ENCODE measurements at places on chromosomes 12 and 14. TPM values are rescaled to one million over a fixed set of nuclear protein-coding genes. Genes with fewer than 3 reads are reported as not detected.

The RPS6KL1 gene
- 3.3 TPM for polyA plus RNA-seq

The XPOT gene
- 18.2 TPM for polyA plus RNA-seq

The GUCY2C gene
- 3.0 TPM for polyA plus RNA-seq

DNA sequence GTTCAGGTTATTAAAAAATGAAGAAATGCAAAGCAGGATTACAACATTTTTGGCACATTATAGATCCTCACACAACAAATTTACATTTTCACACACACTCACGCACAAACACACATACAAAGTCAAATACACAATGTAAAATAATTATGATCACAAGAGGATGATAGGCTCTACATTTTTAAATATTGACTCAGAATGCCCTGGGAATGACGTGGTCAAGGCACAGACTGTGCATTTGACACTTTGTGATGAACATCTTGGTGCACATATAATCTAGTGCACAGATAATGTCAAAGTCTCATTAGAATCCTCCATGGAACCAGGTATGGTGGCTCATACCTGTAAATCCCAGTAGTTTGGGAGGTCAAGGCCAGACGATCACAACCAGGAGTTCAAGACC lies 49.4 kb downstream of the DPF3 start:
- no peak overlapping the region for H3K27ac ChIP-seq
- DNase-seq, result no peak
- no peaks in the 10 kb centered on the region for H3K36me3 ChIP-seq
- H3K27me3 ChIP-seq, result no peaks in the 10 kb centered on the region
- H3K4me1 ChIP-seq, result no peaks in the 10 kb centered on the region
- H3K4me3 ChIP-seq, result no peak overlapping the region

The NGB gene
- polyA plus RNA-seq, result not detected

The OTX2 gene
- polyA plus RNA-seq, result not detected

The STON2 gene
- polyA plus RNA-seq, result 2.3 TPM

DNA sequence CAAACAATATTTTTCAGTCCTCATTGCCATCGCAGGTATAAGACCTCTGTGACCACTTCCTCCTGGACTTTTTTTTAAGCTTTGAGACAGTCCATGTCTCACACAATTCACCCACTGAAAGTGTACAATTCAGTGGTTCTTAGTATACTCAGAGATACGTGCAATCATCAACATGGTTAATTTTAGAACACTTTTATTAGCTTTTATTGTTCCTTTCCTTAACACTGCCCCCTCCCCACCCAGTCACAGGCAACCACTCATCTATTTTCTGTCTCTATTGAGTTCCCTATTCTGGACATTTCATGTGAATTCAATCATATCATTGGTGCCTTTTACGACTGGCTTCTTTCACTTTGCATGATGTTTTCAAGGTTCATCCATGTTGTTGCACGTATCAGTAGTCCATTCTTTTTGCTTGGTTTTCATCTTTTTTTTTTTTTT lies 16.2 kb downstream of the NCKAP5L start:
- no peaks in the 10 kb centered on the region for H3K4me1 ChIP-seq
- H3K27me3 ChIP-seq, result no peaks in the 10 kb centered on the region
- H3K27ac ChIP-seq, result no peak overlapping the region
- DNase-seq, result no peak

GRCh38 chr14:100393906-100394732 lies 71.0 kb downstream of the SLC25A47 start:
- H3K4me1 ChIP-seq, result no peaks in the 10 kb centered on the region
- H3K36me3 ChIP-seq, result no peaks in the 10 kb centered on the region
- H3K4me3 ChIP-seq, result no peak overlapping the region
- no peak for DNase-seq

GRCh38 chr14:73862480-73862879 lies 10.8 kb downstream of the PTGR2 start:
- H3K36me3 ChIP-seq, result no peaks in the 10 kb centered on the region
- no peak overlapping the region for H3K27ac ChIP-seq
- no peak for DNase-seq

The MIPOL1 gene
- 3.4 TPM for polyA plus RNA-seq

DNA sequence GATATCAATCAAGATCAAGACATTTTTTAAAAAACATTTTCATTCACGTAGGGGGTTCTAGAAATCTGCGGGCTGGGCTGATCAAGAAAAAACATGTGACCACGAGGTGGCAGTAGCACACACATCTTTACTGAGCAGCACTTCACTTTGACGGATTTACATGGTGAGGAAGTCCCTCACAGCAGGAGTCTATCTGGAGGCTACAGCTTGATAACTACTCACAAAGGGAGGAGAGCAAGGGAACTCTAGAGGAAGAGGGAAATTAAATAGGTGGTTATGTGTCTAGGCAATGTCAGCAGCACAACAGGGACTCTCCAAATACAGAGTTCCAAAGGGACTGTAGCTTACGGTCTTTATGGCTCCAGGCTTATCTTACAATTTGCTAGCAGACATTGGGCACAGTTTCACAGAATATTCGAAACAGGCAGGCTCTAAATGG lies 248.1 kb downstream of the DPY19L2 start:
- H3K4me3 ChIP-seq, result no peak overlapping the region
- no peak for DNase-seq
- H3K4me1 ChIP-seq, result no peaks in the 10 kb centered on the region
- no peak overlapping the region for H3K27ac ChIP-seq

The SLCO1B1 gene
- polyA plus RNA-seq, result not detected

GRCh38 chr14:65277027-65277426 lies 135.5 kb upstream of the FUT8 start:
- H3K36me3 ChIP-seq, result no peaks in the 10 kb centered on the region
- H3K4me1 ChIP-seq, result no peaks in the 10 kb centered on the region
- no peaks in the 10 kb centered on the region for H3K27me3 ChIP-seq

The FZD10 gene
- polyA plus RNA-seq, result 0.75 TPM

DNA sequence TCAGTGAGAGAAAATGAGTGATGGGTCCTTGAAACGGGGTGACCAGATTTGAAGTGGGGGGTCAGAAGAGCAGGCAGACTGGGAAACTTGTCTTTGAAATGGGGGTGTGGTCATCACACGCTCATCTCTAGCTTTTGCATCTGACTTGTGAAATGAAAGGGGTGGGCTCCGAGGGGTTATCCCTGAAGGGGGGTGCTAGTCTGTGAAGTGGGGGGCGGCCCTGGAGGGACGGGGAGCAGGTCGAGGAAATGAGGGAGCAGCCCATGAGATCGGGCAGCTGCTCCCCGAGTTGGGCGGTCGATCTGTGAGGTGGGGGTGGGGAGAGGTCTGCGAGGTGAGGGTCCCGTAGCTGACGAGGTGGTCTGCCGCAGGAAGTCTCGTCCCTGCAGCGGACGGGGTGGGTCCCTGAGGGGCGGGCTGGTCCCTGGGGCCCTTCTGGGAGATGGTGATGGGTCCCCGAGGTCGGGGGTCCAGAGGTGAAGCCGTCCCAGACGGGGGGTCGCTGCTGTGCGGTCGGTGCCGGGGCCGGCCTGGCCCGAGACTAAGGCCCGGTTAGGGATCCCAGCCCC lies 542 bp downstream of the PXN start:
- no peak for DNase-seq
- H3K27ac ChIP-seq, result peak overlapping the region; percentile 76
- peaks cover 3% of the 10 kb centered on the region for H3K4me1 ChIP-seq
- H3K27me3 ChIP-seq, result no peaks in the 10 kb centered on the region

DNA sequence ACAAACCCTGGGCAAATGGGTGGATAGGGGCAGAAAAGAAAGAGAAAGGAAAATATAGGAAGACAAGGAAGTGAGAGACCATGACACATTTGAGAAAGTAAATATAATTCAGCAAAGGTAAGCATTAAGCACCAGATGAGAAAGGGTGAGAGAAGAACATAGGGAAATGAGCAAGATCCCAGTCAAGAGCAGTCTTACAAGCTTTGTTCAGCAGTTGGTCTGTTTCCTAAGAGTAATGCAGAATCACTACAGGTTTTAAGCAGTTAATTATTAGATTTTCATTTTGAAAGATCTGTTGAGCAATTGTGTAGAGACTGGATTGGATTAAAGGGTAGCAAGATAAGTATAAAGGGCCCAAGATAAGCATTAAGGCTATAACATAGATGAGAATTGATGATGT lies 146.3 kb downstream of the PLCZ1 start:
- DNase-seq, result no peak
- no peak overlapping the region for H3K4me3 ChIP-seq
- H3K27me3 ChIP-seq, result no peaks in the 10 kb centered on the region
- H3K27ac ChIP-seq, result no peak overlapping the region
- H3K36me3 ChIP-seq, result no peaks in the 10 kb centered on the region

The TCTN2 gene
- 9.0 TPM for polyA plus RNA-seq

DNA sequence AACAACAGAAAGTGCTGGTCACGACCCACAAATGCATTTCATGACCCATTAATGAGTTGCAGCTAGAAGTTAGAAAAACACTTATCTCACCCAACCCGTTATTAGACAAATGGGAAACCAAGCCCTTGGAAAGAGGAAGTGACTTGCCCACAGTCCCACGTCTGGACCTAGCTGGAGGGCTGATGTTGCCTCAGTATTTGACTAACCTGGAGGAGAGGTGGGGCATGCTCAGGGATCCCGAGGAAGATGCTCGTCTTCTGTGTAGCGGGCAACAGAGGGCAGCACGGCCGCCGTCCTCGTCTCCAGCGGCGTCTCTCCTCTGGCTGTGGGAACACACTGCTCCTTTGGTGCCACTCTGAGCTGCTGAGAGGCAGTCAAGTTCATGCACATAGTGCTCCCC lies 12.7 kb downstream of the CCND2 start:
- H3K27ac ChIP-seq, result no peak overlapping the region
- H3K36me3 ChIP-seq, result peaks cover 13% of the 10 kb centered on the region
- DNase-seq, result no peak
- H3K4me1 ChIP-seq, result no peaks in the 10 kb centered on the region
- H3K27me3 ChIP-seq, result no peaks in the 10 kb centered on the region

GRCh38 chr14:60723907-60724618 lies at the start of gene SIX4:
SIX4 (minus strand) TSS chr14:60724351; CDS start chr14:60724074, 277 bp downstream.
- no peaks in the 10 kb centered on the region for H3K4me1 ChIP-seq
- H3K27ac ChIP-seq, result no peak within 1 kb of the TSS
- no peaks in the 10 kb centered on the region for H3K36me3 ChIP-seq
- H3K27me3 ChIP-seq, result no peaks in the 10 kb centered on the region

- peak; percentile 48 for DNase-seq
- no peak overlapping the region for H3K4me3 ChIP-seq
- H3K27me3 ChIP-seq, result no peaks in the 10 kb centered on the region
- H3K27ac ChIP-seq, result peak overlapping the region; percentile 37
- H3K36me3 ChIP-seq, result no peaks in the 10 kb centered on the region
- H3K4me1 ChIP-seq, result peaks cover 2% of the 10 kb centered on the region
These were observed 616.4 kb downstream of the MED13L start for GRCh38 chr12:115661112-115661511.

The STXBP6 gene
- 0.05 TPM for polyA plus RNA-seq

DNA sequence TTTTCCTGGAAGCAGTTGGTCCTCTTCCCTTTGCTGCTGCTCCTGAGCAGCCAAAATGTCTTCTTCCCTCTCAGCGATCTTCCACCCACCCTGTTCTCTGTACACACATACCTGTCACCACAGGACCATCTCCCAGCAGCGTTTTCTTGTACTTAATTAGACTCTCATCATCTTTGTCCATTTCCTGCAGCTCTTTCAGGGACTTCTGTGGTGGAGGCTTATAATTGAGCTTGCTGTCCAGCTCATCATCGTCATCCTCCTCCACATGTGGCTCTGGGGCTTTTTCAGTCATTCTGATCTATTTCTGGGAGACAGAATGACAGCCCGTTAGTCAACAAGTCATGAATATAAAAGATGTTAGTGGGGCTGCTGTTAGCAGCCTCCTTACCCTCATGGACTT lies 11.0 kb downstream of the ARHGDIB start:
- H3K36me3 ChIP-seq, result no peaks in the 10 kb centered on the region
- no peak for DNase-seq
- H3K4me1 ChIP-seq, result peaks cover 8% of the 10 kb centered on the region
- H3K4me3 ChIP-seq, result no peak overlapping the region
- H3K27ac ChIP-seq, result no peak overlapping the region
- no peaks in the 10 kb centered on the region for H3K27me3 ChIP-seq

DNA sequence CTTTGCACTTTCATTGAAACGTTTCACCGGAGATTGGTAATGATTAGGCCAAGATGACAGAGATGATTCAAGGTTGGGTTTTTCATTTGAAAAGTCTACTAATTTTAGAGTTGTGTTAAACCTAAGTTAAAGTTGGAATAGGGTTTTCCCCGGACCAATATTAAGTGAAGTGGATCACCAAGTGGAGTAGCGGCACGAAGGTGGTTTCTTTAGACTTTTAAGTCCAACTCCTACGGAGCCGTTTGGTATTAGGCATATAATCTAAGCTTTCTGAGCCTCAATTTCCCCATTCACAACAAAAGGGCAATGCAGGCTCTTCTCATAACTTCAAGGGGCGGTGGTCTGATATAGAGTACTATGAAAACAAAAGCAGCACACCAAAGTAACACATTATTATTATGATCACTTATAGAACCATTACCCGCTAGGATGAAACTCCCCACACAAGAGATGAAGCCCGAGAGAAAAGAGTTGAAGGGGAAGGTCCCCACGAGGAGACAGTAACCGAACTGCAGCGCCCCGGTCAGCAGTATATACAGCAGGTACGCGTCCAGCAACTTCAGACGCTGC lies 413 bp downstream of the DAD1 start:
- H3K36me3 ChIP-seq, result no peaks in the 10 kb centered on the region
- H3K27ac ChIP-seq, result peak overlapping the region; percentile 76
- no peak for DNase-seq
- no peaks in the 10 kb centered on the region for H3K27me3 ChIP-seq
- H3K4me1 ChIP-seq, result peaks cover 8% of the 10 kb centered on the region
- peak overlapping the region; percentile 77 for H3K4me3 ChIP-seq

- no peak overlapping the region for H3K27ac ChIP-seq
- no peaks in the 10 kb centered on the region for H3K27me3 ChIP-seq
- H3K4me3 ChIP-seq, result no peak overlapping the region
- DNase-seq, result no peak
These were observed 931.2 kb downstream of the NRXN3 start for GRCh38 chr14:79101388-79101787.

GRCh38 chr14:106790189-106791036 lies 1264.0 kb downstream of the TMEM121 start:
- H3K27ac ChIP-seq, result no peak overlapping the region
- H3K4me3 ChIP-seq, result no peak overlapping the region
- peak; percentile 61 for DNase-seq
- no peaks in the 10 kb centered on the region for H3K4me1 ChIP-seq
- H3K27me3 ChIP-seq, result no peaks in the 10 kb centered on the region
- H3K36me3 ChIP-seq, result no peaks in the 10 kb centered on the region

The NTF3 gene
- 7.5 TPM for polyA plus RNA-seq

DNA sequence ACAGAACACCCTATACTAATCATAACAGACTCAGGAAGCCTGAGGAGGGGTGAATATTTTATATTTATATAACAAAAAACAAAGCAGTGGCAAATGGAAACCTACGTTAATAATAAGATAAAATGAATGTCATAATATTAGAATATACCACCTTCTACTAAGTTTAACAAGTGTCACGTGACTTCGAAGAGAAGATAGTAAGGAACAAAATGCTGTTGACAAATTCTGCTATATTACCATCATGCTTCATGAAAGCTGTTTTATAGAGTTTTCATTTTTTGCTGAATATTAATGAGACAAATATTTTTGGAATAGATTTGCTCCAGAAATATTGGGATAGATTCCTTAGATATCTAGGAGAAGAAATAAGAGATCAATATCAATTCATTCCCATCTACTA lies 450.6 kb upstream of the DCN start:
- no peak overlapping the region for H3K27ac ChIP-seq
- no peaks in the 10 kb centered on the region for H3K4me1 ChIP-seq
- no peaks in the 10 kb centered on the region for H3K27me3 ChIP-seq
- H3K4me3 ChIP-seq, result no peak overlapping the region
- no peaks in the 10 kb centered on the region for H3K36me3 ChIP-seq

The FAM186B gene
- polyA plus RNA-seq, result 0.26 TPM
